ENCODE measurements at places on chromosomes 1 and 21.

DNA sequence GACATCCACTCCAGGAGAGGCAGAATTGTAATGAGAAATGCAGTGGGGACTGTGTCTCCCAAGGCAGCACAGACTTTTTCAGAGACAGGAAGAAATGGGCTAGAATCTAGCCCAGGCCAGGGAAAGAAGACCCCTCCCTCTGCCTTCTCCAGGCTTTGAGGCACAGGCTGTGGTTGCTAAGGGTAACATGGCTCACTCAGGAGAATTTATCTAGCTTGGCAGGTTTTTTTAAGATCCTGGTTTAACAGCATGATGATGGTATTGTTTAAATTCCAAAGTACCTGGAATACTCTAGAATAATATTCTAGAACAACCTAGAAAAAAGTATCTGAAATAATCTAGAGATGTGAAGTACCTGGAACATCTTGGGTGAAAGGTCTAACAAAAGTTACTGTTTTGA is 125.6 kb downstream of the URB2 start:
- DNase-seq, result no peak

GRCh38 chr1:53402891-53403655 is 56.1 kb upstream of the DMRTB1 start:
- DNase-seq, result no peak

- no peak for DNase-seq
Observed at GRCh38 chr1:100428160-100428559, 75.9 kb downstream of the CDC14A start.

DNA sequence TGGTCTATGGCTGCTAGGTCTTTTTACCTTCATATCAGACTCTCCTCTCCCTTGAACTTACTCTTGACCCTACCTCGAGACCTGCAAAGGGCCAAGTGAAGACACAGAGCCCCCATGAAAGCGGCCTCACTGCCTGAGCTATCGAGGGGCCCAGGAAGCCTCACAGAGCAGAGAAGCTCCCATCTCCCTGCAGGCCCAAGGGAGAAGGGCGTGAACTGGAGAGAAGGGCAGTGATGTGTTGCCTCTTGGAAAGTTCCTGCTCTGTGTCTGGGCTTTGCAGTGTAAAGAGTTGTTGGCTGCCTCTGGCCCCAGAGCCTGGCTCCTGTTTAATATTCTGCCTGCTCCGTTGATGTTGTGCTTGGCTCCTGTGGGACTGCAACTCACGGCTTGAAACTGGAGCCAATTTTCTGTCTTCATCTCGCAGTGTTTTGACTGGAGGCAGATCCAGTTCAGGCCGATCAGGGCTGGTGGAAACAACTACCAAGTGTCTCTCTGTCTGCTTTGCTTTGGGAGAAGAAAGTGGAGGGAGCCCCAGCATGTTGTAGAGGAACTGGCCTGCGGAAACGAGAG is 4.3 kb downstream of the SERTAD4 start:
- peak; percentile 72 for DNase-seq

- DNase-seq, result no peak
Observed at GRCh38 chr1:53061859-53062707, at the start of gene PODN. TSS of gene PODN (plus strand) at chr1:53062213. CDS start at chr1:53069856, 7,643 bp downstream.

DNA sequence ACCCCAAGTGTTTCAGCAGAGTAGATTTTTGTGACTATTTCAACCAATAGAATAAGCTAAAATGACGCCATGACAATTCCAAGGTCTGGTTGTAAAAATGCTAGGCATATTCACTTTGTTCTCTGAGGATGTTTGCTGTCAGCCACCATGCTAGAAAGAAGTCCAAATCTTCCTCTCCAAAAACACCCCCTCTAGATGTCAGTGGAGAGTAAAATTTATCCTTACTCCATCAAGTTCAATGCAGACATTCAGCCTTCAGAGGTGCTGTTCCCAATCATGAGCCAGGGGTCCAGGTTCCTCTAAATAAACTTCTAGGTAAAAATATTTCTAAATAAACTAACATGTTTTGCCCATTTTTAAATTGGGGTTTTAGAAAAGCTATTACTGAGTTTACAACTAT is 395.4 kb upstream of the ADAMTS5 start:
- no peak for DNase-seq

DNA sequence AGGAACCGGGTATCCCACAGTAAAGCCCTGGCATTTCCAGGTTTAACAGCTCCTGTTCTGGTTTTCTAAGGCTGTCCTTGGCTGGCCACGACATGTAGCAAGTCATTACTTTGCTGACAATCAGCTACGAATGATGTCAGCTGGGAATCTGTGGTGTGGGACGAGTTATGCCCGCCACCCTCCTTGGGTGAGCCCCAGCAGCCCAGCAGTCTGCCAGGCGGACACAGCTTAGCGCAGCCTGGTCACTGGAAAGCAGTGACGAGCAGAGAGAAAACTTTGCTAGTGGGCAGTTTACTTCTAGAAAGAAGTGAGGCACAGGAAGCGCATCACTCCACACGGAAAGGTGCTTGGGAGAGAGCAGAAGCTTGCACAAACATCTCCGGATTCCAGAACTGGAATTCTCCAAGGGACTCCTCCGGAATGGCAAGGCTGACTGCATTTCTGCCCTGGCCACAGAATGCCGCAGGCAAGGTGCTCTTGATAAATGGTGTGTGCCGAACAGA is 15.5 kb upstream of the ZNF436 start:
- no peak for DNase-seq

DNA sequence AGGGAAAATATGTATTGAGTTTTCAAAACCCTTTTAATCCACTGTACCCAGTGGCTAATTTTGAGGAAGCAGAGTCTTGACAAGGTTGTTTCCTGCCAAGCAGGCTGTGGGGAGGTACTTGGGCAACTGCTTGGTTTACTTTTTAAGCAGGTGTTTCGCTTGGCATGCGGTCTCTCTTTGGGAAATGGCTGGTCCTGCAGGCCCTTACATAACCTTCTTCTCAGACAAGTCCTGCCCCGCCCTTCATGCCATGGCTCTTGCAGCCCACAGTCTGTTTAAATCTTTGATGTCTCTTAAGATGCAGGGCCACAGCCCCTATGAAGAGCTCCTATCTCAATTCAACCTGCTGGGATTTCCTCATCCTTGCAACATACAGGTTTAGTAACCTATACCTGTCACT is 36.0 kb upstream of the ABCD3 start:
- no peak for DNase-seq

DNA sequence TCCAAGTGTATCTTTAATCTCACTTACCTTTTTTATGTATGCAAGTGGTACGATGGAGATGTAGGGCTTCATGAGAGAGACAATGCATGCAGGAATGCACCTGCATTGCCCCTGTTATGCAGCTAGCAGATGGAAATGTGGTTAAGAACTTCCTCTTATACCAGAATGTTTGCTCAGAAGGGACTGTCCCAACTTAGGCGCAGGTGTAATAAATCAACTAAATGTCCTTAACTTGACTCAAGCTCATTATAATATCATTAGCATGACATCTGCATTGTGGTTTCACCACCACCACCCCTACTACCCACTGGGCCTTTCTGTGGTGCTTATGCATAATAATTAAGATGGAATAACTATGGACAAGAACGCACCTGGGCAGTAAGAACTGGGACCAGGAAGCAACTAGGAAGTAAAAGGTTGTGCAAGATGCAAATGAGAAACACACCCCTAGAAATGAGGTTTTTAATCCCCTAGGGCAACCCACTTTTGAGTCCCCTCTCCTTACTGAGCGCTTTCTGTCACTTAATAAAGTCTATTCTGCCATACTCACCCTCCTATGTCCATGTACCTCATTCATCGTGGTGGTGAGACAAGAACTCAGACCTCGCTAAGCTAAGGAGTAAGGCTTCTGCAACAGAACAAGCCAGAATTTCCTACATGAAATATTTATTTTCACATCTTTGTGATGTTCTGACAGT is 1103.3 kb upstream of the B3GALT2 start:
- DNase-seq, result no peak

DNA sequence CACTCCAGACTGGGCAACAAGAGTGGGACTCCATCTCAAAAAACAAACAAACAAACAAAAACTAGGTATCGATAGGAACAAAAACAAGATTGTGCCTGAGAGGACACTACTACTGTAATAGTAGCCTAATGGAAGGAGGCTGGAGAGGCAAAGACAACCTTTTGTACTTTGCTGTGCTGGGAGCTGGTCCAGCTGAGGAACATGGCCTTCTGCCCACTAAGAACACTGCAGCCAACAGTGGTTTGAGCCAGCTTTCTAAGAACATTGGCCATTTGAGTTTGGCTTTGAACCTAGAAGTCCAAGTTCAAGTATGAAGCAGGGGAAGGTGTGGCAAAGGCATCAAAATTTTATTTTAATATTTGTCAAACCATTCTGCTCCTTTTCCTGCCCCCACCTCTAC is 22.7 kb upstream of the RGS8 start:
- peak; percentile 30 for DNase-seq

DNA sequence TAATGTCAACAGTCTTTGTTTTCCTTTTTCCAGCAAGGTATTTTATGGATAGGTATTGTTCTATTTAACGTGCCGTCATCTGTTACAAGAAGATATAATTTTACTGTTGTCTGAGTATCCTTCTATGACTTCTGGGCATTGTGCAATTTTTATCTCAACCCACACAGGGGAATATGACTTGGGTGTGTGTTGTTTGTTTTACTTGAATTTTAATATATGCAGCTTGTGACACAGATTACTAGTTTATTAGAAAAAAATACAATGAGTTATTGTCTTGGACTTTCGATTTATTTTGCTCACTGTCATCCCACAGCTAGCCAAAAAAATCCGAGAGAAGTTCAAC is 111.9 kb downstream of the CACHD1 start:
- no peak for DNase-seq

DNA sequence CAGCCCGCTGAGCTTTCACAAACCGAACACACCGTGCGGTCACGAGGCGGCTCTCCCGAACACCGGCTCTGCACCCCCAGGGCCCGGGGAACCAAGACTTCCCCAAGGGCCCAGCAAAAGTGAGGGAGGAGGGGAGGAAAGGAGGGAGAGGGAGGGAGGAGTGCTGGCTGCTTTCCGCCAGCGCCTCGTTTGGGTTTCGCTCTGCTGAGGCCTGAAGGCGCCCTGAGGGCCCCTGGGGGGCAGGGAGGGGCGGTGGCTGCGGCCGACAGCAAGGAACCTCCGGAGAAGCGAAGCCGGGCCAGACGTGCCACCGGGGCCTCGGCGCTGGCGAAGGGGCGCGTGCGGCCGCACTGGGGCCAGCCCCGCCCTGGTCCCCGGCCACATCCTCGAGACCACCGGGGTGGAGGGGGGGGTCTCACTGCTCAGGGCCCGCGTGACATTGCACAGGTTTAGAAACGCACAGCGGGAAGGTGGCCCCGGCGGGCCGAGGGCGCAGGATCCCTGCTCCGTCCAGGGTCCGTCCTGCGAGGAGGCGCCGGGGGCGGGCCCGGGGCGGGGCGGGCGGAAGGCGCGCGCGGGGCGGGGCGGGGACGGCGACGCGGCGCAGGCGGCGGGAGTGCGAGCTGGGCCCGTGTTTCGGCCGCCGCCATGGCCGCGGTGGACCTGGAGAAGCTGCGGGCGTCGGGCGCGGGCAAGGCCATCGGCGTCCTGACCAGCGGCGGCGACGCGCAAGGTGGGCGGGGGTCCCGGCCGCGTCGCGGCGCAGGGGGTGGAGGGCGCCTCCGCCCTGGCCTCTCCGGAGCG is at the start of gene PFKL:
PFKL (plus strand) TSS at position 596 of the 804 bp plus-strand sequence; CDS start at position 649, 53 bp downstream.
- no peak for DNase-seq

DNA sequence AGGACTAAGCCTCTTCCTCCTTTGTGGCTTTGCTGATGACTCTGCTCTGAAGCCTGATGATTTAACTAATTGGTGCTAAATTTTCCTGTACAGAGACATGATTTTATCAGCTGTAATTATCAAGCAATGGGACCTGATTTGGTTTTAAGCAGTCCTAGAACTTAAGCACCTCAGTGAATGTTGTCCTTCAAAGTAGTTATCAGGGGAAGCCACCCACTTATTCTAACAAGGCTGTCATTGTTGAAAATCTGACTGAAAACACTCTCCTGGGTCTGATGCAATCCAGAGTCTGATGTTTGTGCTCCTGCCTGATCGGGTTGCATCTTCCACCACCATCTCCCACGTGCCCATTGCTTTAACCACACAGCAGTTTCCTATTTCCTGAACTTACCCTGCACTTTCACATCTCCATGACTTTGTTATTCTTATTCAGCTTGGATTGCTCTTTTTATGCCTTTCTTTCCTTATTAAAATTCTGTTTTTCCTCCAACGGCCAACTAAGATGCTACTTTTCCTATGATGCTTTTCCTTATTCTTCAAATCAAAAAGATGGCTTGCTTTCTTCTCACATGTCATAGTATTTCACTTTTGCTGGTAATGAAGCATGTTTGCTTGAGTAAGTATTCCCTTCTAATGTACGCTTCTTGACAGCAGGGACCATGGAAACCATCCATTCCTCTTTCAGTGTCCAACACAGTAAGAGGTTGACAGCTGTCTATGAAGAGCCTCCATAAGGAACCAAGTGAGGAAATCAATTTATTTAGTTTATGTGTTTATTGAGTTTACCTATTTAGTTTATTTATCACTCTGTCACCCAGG is 55.0 kb downstream of the S1PR1 start:
- no peak for DNase-seq

- DNase-seq, result no peak
Observed at GRCh38 chr1:97588772-97589171, 332.1 kb downstream of the DPYD start.

GRCh38 chr1:209324901-209325871 is 258.3 kb upstream of the CAMK1G start:
- DNase-seq, result no peak

GRCh38 chr1:196361112-196361714 is 247.0 kb downstream of the KCNT2 start:
- DNase-seq, result no peak

DNA sequence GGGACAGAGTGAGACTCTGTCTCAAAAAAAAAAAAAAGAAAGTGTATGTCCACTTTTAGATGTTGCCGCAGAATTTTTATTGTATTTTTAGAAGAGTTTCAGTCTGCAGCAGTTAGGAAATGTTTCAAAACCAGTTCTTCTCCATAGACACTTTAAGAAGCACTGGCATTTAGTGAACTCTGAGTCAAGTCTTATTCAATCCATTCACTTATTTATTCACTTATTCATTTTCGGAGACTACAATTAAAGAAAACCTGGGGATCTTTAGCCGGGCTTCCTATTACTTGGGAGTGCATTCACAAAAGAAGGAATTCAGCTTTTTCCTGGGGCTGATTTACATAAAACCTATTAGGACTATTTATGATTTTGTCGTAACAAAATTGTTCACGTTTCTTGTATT is 12.3 kb downstream of the RCAN3 start:
- DNase-seq, result no peak

GRCh38 chr1:77756052-77756754 is 3.4 kb downstream of the USP33 start:
- no peak for DNase-seq

DNA sequence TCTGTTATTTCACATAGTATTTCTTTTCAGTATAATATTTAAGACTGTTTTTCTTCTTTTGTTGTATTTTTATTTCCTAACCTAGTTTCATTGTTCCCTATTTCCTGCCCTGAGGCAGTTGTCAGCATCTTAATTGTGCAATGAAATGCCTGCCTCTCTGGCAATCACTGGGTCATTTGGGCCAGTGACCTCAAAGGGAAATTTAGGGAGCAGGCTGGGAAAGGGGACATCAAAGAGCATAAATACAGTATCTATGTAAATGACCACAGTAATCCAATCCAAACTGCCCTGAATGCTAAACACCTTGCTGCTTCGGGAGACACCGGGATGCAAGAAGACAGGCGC is 147.8 kb downstream of the TLR5 start:
- no peak for DNase-seq

Measured in NCI-H446 treated with DMSO at 0.1 percent for 48 hours (cell line).